HAP-1 (cell line): ENCODE measurements at places on chromosomes 3 and 15.

DNA sequence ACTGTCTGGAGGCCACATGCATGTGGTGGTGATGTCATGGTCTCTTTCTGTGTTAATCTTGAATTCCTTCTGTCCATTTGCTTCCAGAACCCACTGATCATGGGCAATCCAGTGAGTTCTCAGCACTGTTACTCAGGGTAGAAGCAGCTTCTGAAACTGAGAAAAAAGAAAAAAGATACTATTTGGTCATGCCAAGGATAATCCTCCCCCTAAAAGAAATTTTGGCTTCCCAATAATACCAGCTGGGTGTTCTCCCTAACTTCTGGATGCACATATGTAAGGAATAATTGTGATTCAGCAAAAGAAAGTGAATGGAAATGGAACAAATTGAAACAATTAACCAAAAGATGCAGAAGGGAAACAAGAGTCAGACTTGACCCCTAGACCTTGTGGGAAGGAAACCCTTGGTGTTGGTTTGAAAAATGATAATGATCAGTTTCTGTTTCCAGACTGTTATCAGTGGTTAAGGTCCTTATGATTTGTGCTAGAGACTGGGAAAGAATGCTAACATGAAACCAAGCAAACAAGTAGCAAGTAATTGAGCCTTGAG, 92.3 kb downstream of the RBMS3 start:
- DNase-seq, result no peak

DNA sequence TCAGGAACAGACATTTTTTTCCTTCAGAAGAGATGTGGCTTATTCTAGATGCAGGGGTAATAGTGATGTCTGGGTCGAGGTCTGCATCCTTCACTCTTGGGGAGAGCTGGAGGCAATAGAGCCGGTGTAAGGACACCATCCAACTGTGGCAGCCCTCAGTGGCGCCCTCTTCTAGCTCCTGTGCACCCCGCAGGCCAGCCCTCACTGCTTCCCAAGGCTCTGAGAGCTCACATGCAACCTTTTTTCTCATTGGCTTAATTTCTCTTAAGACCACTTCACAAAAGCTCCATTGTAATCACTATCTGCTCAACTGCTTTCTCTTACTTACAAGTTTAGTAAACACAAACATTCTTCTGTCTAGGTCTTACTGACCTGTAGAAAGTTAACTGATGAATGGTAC, 3.9 kb upstream of the VPS8 start:
- no peak for DNase-seq

DNA sequence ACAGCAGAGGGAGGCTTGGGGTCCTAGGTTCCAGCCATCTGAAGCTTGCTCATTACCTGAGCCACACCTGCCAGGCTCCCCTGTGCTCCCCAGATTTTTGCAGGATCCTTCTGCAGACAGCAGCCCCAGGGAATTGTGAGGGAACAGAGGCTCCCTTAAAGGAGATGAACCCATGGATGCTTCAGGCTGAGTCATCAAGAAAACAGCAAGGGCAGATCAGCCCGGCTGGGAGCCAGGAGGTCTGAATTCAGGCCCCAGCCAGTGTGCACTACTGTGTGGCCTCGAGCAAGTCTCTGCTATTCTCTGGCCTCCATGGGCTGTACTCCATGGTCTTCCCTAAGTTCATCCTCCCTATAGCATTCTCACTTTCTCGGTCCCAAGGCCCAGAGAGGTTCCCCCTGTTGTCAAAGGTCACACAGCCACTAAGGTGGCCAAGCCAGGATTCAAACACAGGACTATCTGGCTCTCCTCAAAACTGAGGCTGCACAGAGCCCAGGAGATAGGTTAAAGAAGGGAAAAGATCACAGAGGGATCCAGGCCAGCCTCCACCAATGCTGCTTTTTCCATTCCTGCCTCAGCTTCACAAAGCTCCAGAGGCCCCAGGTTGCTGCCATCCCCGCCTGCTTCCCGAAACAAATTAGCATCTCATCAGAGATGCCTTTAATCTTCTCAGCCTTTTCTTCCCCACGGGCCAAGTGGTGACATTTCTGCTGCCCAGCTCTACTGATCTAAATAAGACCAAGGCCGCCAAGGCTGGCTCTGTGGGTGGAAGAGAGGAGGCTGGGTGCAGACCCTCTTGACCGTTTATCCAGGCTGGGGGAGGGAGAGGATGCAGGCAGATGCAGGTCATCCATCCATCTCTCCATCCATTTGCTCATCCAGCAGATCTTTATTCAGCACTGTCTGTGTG, 21.2 kb upstream of the GRIP2 start:
- DNase-seq, result no peak

DNA sequence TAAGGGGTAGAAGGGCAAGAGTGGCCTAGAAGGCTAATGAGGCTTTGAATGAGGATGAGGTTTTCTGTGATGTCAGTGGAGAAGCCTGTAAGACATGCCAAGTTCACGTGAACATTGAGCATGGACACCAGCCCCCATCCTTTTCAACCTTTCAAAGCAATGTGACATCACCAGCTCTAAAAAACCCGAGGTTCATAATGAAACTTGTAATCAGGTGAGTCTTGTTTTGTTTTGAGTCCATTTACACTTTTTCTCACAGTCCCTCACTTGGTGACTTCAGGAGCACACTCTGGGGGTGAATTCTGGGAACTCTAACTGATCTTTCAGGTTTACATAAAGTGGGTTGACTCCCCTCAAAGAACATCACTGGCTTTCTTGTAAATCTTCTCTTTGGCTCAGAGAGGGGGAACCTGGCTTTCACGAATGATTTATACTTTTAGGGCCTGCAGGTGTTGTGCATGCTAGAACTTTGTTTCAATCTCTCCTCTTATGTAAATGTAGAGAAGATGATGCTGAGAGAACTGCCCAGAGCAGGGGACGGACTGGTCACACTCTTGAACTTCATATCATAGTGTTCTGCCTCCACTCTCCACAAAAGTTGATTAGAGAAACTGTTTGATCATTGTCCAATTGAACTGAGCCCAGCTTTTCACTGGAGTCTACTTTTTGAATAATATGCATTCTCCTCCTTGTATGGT, 224.7 kb upstream of the SATB1 start:
- no peak for DNase-seq

DNA sequence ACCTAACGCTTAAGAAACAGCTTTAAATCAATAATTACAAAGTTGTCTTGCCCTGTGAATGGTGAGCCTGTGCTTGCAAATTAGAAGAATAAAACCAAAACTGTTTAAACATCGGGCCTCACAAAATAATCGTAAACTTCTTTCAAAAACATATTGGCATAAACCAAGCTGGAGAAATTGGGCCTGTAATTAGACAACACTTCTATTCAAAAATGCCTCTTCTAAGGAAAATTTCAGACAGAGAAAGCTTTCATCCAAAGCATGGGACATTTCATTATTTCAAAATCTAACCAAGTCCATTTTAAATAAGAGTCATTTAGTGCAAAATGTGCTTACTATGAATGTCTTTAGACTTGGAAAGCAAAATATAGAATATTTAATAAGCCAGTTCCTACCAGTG, 35.5 kb upstream of the GNB4 start:
- DNase-seq, result no peak

- DNase-seq, result peak; percentile 74
These were observed 394 bp downstream of the OSBPL10 start for GRCh38 chr3:31980530-31981205.

GRCh38 chr3:193870376-193871219, 265.4 kb upstream of the HES1 start:
- no peak for DNase-seq

- no peak for DNase-seq
These were observed 38.7 kb downstream of the DIPK2A start for GRCh38 chr3:144010371-144010770.

DNA sequence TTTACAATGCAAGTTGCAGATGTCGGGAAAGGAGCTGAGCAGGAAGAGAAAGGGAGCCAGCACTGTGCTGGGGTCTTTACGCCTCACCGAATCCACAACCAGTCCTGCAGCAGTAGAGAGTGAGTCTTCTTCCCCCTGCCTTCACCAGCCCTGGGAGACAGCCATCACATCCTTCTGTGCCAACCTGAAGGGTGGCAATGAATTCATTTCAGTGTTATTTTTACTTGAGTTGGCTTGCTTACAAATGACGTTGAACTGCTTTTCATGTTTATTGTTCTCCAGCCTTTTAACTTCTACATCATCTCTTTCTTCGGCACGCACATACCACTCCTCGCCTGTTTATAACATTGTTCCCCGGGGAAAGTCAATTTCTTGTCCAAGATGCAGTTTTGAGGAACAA, 77.1 kb downstream of the TRIM42 start:
- DNase-seq, result no peak

GRCh38 chr15:94135486-94136147, 95.7 kb upstream of the MCTP2 start:
- DNase-seq, result no peak

- DNase-seq, result no peak
These were observed 530.6 kb upstream of the ROBO2 start for GRCh38 chr3:76509179-76509830.

GRCh38 chr3:78839693-78840092, 928.1 kb downstream of the ROBO1 start:
- no peak for DNase-seq

DNA sequence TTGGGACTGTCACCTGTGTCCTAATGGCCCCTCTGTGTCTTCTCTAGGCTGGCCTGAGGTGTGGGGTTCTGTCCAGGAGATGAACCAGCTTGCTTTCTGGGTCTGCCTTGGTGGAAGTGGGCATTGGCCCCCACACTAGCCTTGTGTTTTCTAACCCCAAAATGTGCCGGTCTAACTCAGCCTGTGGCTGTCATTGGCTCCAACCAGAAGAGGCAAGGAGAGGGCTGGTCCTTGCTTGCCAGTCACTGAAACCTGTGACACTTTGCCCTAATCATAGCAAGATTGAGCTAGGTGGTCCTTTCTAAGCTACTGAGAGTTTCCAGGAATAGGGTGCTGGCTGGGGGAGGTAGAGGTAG, 2.2 kb downstream of the C15orf39 start:
- no peak for DNase-seq

DNA sequence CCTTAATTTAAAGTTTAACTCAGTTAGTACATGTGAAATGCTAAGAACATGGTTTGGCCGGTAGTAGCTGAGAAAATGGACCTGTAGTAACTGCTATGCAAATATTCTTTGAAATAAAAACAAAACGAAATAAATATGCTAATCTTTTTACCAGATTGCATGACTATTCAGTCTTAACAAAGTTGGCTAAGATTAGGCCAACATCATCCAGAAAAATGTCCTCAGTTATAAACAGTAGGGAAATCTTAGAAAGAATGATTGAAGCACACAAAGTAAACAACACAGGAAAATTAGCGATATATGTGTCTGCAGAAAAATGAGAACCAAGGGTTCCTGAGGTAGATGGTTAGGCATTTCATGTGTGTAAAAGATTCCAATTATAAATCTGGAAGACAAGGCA, 832.1 kb downstream of the TUSC7 start:
- no peak for DNase-seq

GRCh38 chr15:76197703-76198455, 113.4 kb downstream of the ETFA start:
- no peak for DNase-seq

DNA sequence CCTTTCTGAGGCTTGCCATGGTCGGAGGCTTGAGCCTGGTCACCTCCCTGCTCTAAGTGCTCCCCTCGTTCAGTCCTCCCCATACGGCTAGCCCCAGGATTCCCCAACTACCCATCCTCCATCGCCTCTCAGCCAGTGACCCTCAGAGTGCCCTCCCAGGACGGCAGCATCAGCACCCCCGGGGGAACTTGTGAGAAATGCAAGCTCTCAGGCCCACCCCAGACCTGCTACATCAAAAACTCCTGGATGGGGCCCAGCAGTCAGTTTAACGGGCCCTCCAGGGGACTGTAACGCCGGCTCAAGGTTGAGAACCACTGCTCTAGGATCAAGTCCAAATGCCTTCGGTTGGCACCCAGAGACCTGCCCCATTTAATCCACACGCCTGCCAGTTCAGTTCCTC, 6.9 kb downstream of the ADAMTS17 start:
- no peak for DNase-seq

DNA sequence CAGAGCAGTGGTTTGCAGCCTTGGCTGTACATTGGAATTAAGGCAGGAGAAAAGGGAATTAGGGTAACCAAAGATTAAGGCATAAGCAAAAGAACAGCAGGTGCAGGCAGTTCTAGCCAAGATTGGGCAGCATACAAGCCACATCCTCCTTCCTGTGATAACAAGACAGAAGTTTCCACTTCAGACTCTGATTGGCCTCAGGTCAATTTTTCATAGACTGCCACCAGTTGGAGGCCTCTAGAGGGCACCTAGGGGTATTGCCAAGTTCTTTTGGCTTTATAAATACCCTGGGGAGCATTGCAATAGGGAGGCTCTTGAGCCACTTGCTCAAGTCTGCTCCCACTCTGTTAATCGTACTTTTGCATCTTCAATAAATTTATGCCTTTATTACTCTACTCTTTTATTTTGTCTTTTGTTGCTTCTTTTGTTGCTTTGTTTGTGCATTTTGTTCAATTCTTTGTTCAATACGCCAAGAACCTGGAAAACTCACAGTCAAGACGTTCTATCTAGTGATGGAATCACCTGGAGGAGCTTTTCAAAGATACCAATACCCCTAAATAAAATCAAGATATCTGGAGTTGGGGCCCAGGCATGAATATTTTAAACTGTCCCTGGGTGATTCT, 32.2 kb upstream of the FMN1 start:
- DNase-seq, result peak; percentile 32

DNA sequence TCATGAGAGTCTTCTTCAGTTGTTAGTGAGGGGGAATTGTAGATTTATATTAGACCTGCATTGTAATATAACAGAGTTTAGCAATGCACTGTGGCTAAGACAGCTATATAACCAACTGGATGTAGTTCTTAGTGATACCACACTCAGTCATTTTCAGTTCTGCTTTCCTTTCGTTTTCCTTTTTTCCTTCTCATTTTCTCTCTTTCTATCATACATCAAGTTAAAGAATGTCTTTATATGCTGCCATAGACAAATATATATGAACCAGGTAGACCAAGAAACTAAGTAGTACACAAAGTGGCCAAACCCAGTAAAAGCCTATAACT, 43.7 kb upstream of the CD47 start:
- no peak for DNase-seq

GRCh38 chr3:127985216-127985615, 67.0 kb upstream of the SEC61A1 start:
- DNase-seq, result no peak

DNA sequence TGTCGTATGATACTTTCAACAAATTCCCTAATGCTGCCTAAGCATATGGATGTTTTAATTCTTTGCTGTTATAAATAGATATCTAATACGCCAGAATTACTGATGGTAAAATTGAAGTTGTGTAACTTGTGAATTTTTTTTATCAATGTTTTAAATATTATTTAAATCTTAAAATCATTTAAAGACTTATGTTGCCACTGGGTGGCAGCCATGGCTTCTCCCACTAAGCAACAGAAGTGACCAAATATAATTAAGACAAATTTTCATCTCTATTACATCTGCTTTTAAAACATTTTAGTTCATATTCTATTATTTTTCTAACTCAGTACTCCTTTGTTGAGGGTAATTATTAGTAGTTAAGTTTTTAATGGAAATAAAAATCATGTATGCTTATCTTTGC, 8.1 kb upstream of the IL20RB start:
- no peak for DNase-seq
